ENCODE measurements at places on chromosomes 1 and 21.

DNA sequence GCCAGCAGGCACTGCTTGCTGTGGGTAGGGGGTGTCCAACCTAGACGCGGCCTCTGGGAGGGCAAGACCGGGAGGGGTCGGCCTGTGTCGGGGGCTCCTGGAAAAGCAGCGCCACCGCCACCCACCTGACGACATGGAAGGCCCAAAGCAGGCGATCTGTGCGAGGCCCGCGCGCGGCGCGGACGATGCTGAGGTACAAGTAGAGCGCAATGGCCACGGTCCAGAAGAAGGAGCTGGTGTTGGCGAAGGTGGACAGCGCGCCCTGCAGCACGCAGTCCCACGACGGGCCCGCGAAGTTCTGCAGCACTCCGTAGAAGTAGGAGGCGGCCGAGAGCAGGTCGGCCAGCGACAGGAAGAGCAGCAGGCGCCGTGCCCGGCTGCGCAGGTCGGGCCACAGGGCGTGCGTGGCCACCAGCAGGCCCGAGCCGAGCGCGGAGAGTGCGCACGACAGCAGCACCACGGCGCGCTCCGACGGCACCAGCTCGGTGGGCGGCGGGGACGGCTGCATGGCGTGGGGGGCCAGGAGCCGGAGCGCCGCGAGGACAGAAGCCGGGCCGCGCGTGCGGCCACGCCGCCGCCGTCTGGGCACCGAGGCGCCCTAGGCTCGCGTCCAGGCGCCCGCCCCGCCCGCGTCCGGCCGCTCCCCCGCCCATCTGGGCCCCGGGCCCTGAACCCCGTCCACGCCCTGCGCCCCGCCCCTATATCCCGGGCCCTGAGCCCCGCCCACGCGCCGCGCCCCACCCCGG lies at the start of gene GPR157:
Gene GPR157, minus strand, starts transcription at position 583 of the 746 bp plus-strand sequence. Its CDS starts 75 bp downstream, at position 508.
- DNase-seq: peak; percentile 86

GRCh38 chr1:151968058-151968457 lies 25.6 kb downstream of the S100A10 start:
- peak; percentile 55 for DNase-seq

DNA sequence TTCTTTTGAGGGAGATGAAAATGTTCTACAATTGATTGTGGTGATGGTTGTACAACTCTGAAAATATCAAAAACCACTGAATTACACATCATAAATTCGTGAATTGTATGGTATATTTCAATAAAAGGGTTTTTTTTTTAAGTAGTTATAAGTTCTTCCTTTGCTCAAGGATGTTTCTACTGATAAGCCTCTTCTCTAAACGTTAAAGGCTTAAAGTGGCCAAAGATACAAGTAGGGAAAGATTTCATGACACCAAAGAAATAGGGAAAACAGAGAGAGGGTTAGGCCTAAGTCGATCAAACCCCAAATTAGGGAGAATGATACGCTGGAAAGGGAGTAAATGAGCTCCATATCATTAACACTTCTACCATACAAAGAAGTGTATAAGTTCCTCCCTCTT lies 4.1 kb downstream of the KDM5B start:
- no peak for DNase-seq

GRCh38 chr1:217674028-217674729 lies 43.0 kb downstream of the SPATA17 start:
- DNase-seq: no peak
